Fibroblast of gingiva (primary cell): ENCODE measurements at places on chromosomes 7 and 10.

DNA sequence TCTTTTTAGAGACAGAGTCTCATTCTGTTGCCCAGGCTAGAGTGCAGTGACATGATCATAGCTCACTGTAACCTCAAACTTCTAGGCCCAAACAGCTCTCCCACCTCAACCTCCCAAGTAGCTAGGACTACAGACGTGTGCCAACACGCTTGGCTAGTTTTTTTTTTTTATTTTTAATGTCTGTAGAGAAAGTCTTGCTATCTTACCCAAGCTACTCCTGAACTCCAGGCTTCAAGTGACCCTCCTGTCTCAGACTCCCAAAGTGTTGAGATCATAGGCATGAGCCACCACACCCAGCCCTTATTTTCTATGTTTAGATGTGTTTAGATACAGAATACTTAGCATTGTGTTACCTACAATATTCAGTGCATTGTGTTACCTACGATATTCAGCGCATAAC is 46.4 kb downstream of the KMT2E start:
- no peak for DNase-seq

- no peak for DNase-seq
Observed at GRCh38 chr10:1169981-1170866, 114.0 kb downstream of the WDR37 start.

DNA sequence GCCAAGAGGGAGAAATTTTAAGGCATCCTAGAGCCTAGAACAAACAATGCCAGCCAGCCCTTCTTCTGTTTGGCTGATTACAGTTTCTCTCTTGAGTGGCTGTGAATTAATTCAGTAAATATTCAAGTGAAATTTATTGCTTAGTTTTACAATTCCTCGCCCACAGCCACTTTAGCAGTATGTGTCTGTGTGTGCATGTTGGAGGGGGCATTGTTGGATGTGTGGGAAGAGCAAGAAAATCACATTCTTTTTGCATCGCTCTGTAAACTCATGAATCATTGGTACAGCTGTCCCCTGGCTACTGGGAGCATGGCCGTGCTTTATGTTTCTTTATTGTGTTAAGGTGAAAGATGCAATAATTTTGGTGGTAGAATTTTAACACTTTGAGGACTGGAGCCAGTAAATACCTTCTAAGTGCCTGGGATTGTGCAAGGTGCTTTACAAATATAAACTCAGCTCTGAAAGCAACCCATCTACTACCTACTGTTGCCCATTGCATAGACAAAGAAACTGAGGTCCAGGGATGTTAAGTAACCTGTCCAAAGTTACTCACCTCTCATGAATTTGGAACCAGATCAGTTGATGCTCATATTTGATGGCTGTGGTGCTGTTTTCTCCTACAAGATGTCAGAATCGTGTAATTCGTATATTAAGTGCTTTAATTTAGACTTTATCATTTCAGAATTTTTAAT is 89.9 kb upstream of the BTBD16 start:
- no peak for DNase-seq

GRCh38 chr7:103866919-103867318 is 122.5 kb downstream of the RELN start:
- no peak for DNase-seq

GRCh38 chr10:121078036-121078435 is 226.9 kb downstream of the WDR11 start:
- DNase-seq: no peak

- DNase-seq: no peak
Observed at GRCh38 chr10:63099734-63100133, 33.4 kb upstream of the NRBF2 start.
